ENCODE measurements at places on chromosomes 11 and 22. TPM values are rescaled to one million over a fixed set of nuclear protein-coding genes. Genes with fewer than 3 reads are reported as not detected.

DNA sequence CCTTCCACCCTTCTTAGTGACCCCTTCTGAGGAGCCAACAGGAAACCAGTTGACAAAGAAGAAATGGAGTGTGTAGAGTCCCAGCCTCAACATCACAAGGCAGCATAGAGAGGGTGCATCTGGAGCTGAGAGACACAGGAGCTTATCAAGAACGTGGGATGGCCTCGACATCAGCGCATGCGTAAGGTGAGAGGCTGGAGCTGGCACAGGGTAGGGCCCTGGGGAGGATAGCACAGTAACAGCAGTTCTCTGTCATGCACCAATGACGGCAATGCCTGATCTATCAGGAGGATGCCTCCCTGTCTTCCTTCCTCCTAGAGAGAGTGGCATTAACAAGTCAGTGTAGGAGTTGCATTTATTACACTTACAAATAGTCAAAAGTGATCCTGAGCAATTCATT lies 426.1 kb downstream of the NTM start:
- H3K4me1 ChIP-seq, result no peaks in the 10 kb centered on the region
- no peak for DNase-seq
- no peaks in the 10 kb centered on the region for H3K27me3 ChIP-seq
- H3K36me3 ChIP-seq, result no peaks in the 10 kb centered on the region
- H3K27ac ChIP-seq, result no peak overlapping the region

DNA sequence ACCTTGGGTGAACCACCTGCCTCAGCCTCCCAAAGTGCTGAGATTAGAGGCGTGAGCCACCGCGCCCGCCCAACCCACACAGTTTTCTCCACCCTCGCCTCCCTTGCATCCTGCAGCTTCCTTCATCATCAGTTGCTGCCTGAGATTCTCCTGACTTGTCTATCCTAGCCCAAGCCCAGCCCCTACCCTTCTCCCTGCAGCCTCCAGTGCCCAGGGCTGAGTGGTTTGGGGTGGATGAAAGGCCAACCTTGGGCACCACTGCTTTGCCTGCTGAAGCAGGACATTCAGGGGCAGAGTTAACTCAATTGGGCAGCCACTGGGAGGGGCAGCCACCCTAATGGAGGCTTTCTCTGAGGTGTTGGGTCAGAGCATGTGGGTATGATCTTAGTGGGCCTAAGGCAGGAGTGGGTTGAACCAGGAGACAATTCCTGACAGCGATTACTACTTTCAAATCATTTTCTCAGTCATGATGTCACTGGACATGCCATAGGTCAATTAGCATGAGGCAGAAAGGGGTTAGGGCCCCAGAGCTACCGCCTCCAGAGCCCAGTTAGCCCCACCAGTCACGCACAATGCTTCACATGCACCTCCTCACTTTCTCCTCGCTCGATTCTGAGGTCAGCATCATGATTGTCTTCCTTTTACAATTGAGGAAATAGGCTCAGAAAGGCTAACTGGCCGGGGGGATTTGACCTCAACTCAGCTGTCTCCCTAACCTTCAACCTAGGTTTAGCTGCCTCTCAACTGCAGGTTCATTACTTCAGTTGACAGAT lies 1.0 kb upstream of the FKBP2 start:
- H3K36me3 ChIP-seq, result peaks cover 19% of the 10 kb centered on the region
- DNase-seq, result no peak
- H3K27ac ChIP-seq, result peak overlapping the region; percentile 96

- DNase-seq, result no peak
- H3K36me3 ChIP-seq, result peaks cover 54% of the 10 kb centered on the region
- peaks cover 7% of the 10 kb centered on the region for H3K4me1 ChIP-seq
- H3K27ac ChIP-seq, result no peak overlapping the region
- no peak overlapping the region for H3K4me3 ChIP-seq
Measured at GRCh38 chr11:3036419-3036818, 20.8 kb downstream of the CARS1 start.

GRCh38 chr11:74278721-74279161 lies 32.7 kb downstream of the P4HA3 start:
- no peak overlapping the region for H3K27ac ChIP-seq
- H3K4me1 ChIP-seq, result no peaks in the 10 kb centered on the region
- no peak for DNase-seq
- no peaks in the 10 kb centered on the region for H3K27me3 ChIP-seq

- peaks cover 2% of the 10 kb centered on the region for H3K27me3 ChIP-seq
- no peaks in the 10 kb centered on the region for H3K36me3 ChIP-seq
- peak; percentile 74 for DNase-seq
- H3K27ac ChIP-seq, result peak overlapping the region; percentile 99
- peak overlapping the region; percentile 41 for H3K4me3 ChIP-seq
Measured at GRCh38 chr11:66317322-66317722, 478 bp upstream of the CD248 start.

- no peaks in the 10 kb centered on the region for H3K36me3 ChIP-seq
- no peaks in the 10 kb centered on the region for H3K27me3 ChIP-seq
- DNase-seq, result no peak
Measured at GRCh38 chr11:20839231-20839630, 169.8 kb downstream of the NELL1 start.

- H3K27ac ChIP-seq, result no peak overlapping the region
- H3K4me3 ChIP-seq, result no peak overlapping the region
- H3K27me3 ChIP-seq, result no peaks in the 10 kb centered on the region
- no peak for DNase-seq
Measured at GRCh38 chr22:20035375-20036083, 14.6 kb downstream of the TANGO2 start.

DNA sequence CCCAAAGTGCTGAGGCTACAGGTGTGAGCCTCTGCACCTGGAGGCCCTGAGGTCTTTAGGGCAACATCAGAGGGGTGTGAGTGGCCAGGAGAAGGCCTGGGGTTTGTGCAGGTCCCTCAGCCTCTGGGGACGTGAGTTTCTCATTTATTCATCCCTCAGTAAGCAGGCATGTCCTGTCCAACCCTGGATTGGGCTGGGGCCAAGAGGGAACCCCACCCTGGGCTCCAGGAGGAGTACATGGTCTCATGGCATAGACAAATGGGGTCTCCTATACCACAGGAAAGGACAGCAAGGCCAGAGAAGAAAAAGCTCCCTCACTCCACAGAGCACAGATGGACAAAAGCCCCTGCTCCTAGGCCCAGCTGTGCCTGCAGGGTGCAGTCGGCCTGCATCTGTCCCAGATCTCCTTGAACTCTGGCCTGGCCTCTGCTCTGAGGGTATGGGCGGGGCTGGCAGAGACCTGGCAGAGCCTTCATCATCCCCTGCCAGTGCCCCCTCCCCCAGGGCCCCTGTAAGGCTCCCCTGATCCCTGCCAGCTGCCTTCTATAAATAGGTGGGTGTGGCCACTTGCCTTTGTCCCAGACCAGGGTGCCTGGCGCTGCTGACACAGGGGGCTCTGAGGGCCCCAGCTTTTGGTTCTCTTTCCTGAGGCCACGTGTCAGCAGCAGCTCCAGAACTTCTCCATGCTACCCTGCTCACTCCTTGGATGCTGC lies 34.6 kb downstream of the A4GALT start:
- no peaks in the 10 kb centered on the region for H3K36me3 ChIP-seq
- H3K27me3 ChIP-seq, result peaks cover 6% of the 10 kb centered on the region
- no peak for DNase-seq
- H3K27ac ChIP-seq, result no peak overlapping the region

GRCh38 chr22:24805790-24806662 lies at the start of gene SGSM1:
Gene SGSM1 (plus strand): TSS chr22:24806211. CDS start chr22:24806326, 115 bp downstream.
- H3K4me3 ChIP-seq, result peak within 1 kb of the TSS; percentile 16
- no peaks in the 10 kb centered on the region for H3K4me1 ChIP-seq
- DNase-seq, result peak; percentile 22
- H3K27ac ChIP-seq, result no peak within 1 kb of the TSS
- no peaks in the 10 kb centered on the region for H3K36me3 ChIP-seq

GRCh38 chr11:76181371-76181770 lies 24.9 kb downstream of the WNT11 start:
- H3K4me1 ChIP-seq, result no peaks in the 10 kb centered on the region
- no peaks in the 10 kb centered on the region for H3K36me3 ChIP-seq
- DNase-seq, result no peak
- no peaks in the 10 kb centered on the region for H3K27me3 ChIP-seq
- no peak overlapping the region for H3K4me3 ChIP-seq

DNA sequence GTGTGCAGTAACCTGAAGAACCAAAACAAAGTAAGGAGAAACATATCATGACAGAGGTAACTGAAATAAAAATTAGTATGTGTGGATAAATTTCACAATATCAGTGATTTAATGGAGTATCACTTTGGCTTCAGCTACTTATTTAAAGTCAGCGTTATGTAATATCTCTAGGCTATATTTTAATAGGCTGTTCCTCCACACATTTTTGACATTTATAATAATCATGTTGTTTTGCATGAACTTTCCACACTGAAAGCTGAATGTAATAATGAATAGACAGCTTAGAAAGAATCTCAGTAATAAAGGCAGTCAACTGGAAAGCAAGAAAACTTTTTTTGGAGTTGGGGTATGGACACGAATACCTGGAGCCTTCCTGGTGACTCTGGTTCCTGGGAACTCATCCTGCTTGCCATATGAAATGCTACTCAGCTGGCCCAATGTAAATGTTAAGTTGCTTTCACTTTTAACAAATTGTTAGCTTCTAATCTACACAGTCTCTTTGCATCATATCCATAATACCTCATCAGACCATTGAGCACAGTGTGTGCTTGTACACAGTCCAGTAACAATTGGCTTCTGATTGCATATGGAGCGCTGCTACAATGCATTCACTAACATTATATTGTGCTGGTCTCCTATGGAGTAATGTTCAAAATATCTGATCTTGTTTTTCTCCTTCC lies 257.7 kb downstream of the SOX6 start:
- no peaks in the 10 kb centered on the region for H3K36me3 ChIP-seq
- H3K4me3 ChIP-seq, result no peak overlapping the region
- no peak for DNase-seq
- peak overlapping the region; percentile 49 for H3K27ac ChIP-seq

- H3K4me3 ChIP-seq, result no peak overlapping the region
- H3K27ac ChIP-seq, result no peak overlapping the region
- peaks cover 9% of the 10 kb centered on the region for H3K27me3 ChIP-seq
Measured at GRCh38 chr22:27637604-27638003, 164.0 kb downstream of the MN1 start.

- H3K4me1 ChIP-seq, result no peaks in the 10 kb centered on the region
- no peak overlapping the region for H3K27ac ChIP-seq
- no peak overlapping the region for H3K4me3 ChIP-seq
- no peak for DNase-seq
- no peaks in the 10 kb centered on the region for H3K27me3 ChIP-seq
Measured at GRCh38 chr11:110069158-110069737, 23.9 kb upstream of the ZC3H12C start.

DNA sequence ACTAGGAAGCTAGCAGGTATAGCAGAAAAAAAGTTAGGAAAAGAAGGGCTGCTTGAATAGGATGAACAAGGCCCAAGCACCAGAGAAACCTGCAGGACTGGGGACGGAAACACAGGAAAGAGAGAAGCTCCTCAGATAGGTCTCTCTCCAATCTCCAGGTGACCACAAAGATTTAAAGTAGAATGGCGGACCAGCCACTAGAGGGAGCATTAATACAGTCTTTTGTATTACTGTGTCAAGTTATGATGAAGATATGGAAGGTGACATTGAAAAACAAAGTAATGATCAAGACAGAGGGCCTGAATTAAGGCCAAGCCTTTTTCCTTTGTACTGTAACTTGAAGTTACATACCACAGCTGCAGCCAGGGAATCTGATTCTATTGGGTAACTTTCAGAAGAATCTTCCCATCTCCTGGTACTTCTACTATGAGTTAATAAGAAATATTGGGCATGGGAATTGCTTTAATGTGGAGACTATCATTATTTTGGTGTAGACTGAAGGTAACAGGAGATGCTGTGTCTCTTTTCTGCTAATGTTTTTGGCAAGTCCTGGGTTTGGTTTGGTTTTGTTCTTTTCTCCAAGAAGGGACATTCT lies 33.8 kb downstream of the OR2AG2 start:
- no peaks in the 10 kb centered on the region for H3K27me3 ChIP-seq
- H3K36me3 ChIP-seq, result no peaks in the 10 kb centered on the region
- peak; percentile 66 for DNase-seq
- H3K27ac ChIP-seq, result no peak overlapping the region
- no peak overlapping the region for H3K4me3 ChIP-seq

- peak overlapping the region; percentile 90 for H3K4me3 ChIP-seq
- peaks cover 15% of the 10 kb centered on the region for H3K4me1 ChIP-seq
- no peak for DNase-seq
Measured at GRCh38 chr11:10808235-10808552, 532 bp downstream of the EIF4G2 start.

DNA sequence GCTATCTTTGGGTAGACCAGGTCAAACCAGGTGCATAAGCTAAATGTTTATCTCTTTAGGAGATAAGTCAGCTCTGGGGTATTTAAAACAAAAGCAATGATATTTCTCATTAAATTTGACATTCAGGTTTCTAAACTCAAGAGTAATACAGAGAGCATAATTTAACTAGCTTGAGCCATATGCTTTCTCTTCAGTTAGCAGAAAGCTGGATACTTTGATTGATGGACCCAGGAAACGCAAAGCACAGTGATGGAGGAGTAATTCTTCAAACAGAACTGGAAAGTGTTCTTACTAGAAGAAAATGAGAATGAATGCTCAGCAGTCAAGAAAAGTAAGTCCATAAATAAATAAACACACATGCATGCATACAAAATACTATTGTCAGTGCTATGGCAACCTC lies 885.7 kb upstream of the RAG2 start:
- H3K4me3 ChIP-seq, result no peak overlapping the region
- H3K36me3 ChIP-seq, result no peaks in the 10 kb centered on the region
- no peak for DNase-seq
- no peak overlapping the region for H3K27ac ChIP-seq

DNA sequence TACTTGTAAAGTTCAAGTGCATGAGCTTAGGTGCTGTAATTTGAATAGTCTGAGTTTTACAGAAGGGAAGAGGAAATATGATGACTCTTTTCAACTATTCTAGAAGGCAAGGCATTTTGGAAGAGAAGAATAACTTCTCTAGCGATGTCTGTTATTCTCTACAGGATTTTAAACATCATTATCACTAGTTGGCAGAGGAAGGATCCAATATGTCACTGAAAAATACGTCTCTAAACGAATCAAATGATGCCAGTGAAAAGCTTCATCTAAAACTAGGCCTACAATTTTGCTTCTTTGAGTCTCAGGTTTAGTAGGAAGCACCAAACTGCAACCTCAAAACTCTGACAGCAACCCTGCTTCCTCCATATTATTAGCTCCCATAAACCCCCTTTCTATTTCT lies 581.4 kb downstream of the DLG2 start:
- H3K36me3 ChIP-seq, result no peaks in the 10 kb centered on the region
- H3K4me1 ChIP-seq, result no peaks in the 10 kb centered on the region
- DNase-seq, result no peak
- no peaks in the 10 kb centered on the region for H3K27me3 ChIP-seq

GRCh38 chr11:20474176-20474881 lies 86.8 kb downstream of the PRMT3 start:
- DNase-seq, result no peak
- H3K4me3 ChIP-seq, result no peak overlapping the region
- H3K36me3 ChIP-seq, result peaks cover 4% of the 10 kb centered on the region
- H3K27me3 ChIP-seq, result no peaks in the 10 kb centered on the region
- H3K4me1 ChIP-seq, result no peaks in the 10 kb centered on the region

SPDYC gene
- total RNA-seq, result not detected

HEPN1 gene
- total RNA-seq, result not detected

SSTR3 gene
- total RNA-seq, result 25.6 TPM

PGA5 gene
- total RNA-seq, result 0.19 TPM

Data from thymus (tissue), 14 donors.